ENCODE measurements at places on chromosomes 7 and 10. TPM values are rescaled to one million over a fixed set of nuclear protein-coding genes. Genes with fewer than 3 reads are reported as not detected.
A peak's percentile ranks its signal among the peaks of the same experiment; 100 is the strongest.

- peak; percentile 64 for DNase-seq
Measured at GRCh38 chr10:75431180-75432111, at the start of gene LRMDA. Gene LRMDA, plus strand, starts transcription at chr10:75431624.

DNA sequence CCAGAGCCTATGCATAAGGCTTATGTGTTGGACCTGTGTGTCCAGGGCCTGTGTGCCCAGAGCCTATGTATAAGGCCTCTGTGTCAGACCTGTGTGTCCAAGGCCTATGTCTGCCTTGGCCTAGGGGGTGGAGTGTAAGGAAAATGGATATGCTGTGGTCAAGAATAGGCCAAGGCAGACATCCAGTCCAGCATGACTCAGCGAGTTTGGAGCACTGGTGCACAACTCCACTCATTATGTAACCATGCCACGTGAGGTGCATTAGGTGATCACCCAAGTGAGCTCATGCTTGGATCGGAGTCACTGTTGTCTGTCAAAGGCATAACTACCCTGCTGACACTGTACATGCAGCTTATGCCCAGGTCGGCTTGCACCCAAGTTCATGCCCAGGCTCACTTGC is 238.9 kb downstream of the CACNA2D1 start:
- DNase-seq, result no peak

DNA sequence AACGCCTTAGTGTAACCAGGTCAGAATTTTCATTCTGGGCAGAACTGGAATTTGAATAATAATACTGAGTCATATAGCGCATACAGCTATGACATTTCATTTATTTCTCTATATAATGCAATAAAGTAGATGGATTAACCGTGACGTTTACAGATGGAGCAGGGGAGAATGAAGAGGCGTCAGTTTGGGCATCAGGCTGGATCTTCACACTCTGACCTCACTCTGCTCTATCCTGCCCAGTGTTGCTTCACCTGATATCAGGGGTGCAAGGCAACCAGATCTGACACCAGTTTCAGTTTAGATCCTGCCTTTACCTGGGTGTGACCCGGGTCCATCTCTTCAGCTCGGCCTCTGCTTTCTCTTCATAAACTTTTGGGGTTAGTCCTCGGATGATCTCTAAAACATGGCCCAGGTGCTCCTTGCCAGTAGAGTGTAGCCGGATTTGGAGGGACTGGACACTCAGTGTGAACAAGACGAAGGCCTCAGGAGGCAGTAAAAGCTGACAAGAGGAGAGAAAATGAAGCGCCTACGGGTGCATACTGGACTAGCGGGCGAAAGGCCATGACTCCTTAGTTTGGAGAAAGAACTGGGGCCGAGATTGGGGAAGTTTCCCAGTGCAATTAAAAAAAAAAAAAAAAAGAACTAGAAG is 1.4 kb upstream of the ZYX start:
- no peak for DNase-seq

GRCh38 chr10:96387601-96388000 is 28.8 kb upstream of the OPALIN start:
- no peak for DNase-seq

DNA sequence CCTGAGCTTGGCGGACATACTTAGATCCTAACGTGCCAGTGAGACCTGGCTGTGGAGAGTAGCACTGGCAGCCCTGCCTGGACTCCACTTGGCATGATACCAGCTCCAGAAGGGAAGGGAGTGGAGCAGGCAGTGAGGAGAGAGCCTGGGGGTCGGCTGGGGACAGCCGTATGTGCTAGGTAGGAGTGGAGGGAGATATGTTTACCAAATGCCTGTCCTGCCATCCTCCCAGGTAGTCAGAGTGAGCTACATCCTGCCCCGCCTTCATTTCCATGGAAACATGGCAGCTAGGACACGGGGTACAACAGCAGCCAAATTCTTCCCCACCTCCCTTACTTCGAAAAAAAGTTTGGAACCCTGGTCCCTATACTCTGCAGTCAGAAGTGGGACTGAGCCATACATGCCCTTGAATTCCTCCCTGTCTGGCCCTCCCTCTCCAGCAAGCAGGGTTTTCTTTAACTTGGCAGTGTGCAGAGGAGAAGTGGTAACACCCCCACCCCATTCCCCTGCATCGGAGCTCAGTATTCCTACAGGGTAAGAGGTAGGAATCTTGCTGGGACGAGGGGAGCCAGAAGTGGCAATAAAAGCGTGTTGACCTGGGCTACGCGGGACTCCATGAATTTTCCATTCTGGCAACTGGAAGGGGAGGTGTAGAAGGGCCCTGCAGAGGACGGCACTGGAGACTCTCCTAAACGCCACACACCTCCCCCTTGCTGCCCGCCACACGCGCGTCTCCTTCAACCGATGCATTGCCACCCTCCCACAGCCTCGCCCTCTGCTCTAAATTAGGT is 20.0 kb upstream of the SMO start:
- no peak for DNase-seq

FGFR2 gene
- total RNA-seq, result 0.32 TPM

All from heart left ventricle (tissue), 16 donors.